ENCODE measurements at places on chromosomes 2 and 18.
A peak's percentile ranks its signal among the peaks of the same experiment; 100 is the strongest.

GRCh38 chr2:77007686-77008085, 514.5 kb downstream of the LRRTM4 start:
- DNase-seq: no peak

GRCh38 chr2:38697116-38697840, 31.4 kb downstream of the GALM start:
- DNase-seq: peak; percentile 77

GRCh38 chr2:190800528-190800927, 80.1 kb upstream of the GLS start:
- DNase-seq: no peak

GRCh38 chr2:27991146-27991545, 100.6 kb downstream of the BABAM2 start:
- DNase-seq: no peak
